Natural killer cell treated with Interleukin-12 subunit alpha and Interleukin-12 subunit beta and Interleukin-15 and Interleukin-18, amount 100 ng/mL, for 72 hours (primary cell): ENCODE measurements at places on chromosomes 3 and 15. TPM values are rescaled to one million over a fixed set of nuclear protein-coding genes. Genes with fewer than 3 reads are reported as not detected.

DNA sequence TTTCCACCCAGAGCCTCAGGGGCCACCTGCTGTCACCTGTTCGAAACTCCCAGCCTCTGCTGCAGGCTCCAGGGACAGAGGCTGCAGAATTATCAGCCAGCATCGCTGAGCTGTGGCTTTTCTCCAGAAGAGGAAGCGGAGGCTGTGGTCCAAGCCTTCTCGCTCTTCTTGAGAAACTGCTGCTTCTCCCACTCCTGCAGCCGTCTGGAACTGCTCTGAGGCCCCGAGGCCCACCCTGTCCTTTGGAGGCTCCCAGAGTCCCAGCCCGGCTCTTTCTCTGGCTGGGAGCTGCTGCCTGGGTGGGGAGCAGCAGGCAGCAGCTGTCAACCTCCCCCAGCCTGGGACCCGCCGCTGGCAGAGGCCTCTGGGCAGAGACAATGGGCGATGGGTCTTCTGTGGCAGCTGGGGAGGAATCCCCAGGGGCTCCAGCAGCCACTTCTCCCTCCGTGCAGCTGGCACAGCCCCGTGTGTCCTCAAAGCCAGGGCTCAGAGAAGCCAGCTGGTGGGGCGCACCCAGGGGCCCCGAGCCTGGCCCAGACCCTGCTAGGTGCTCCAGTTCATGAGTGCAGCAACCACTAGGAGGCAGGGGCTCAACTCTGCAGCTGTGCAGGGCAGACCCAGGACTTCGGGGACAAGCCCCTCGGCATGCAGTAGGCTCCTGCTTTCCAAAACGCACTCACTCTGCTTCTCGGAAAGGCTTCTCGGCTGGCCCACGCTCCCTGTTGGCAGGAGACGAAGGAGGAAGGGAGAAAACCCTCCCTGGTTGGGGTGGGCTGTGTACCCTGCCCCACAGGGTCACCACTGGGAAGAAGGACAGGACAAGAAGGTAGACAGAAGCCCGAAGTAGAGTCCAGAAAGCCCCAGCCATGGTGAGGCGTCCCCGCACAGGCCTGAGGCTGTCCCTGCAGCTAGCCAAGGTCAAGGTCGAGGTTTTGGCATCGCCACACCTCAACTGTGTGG lies 49.9 kb upstream of the FURIN start:
- DNase-seq: no peak
- H3K4me3 ChIP-seq: peak overlapping the region; percentile 83
- peaks cover 69% of the 10 kb centered on the region for H3K4me1 ChIP-seq

CGNL1 gene
- total RNA-seq: not detected

DNA sequence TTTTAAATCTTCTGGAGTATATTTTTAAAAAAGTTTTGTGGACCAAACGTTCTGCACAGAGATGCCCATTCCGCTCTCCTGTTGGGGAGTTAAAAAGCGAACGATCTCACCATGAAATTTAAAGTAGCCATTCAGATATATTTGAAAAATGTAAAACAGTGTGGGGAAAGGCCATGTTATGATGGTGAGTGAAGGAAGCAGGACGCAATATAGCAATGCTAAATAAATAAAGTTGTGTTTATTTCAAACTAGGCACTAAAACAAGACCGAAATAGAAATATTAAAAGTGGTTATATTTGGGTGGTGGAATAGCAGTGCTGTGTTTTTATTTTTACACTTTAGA lies 327 bp upstream of the CCDC13 start:
- H3K4me3 ChIP-seq: peak overlapping the region; percentile 91
- H3K36me3 ChIP-seq: no peaks in the 10 kb centered on the region
- DNase-seq: no peak
- H3K4me1 ChIP-seq: peaks cover 11% of the 10 kb centered on the region

SI gene
- not detected for total RNA-seq

CMTM6 gene
- 48.6 TPM for total RNA-seq

DNA sequence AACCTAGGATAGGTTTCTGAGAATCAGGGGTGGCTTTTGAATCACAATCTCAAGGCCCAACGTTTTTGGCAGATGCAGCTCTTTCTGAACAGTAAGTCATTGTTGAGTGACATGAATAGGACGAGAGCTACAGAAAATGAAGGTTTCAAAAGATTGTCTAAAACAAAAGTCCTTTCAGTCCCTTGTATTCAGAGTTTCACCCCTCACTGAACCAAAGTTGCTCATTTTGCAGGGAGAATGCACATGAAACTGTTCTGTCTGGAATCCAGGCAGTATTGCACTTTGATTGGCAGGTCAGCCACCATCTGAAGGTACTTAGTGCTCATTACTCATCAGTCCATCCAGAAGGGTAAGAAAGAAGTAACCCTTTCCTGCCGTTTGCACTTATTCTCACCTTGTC lies 24.1 kb upstream of the RASGRP1 start:
- peak overlapping the region; percentile 57 for H3K4me3 ChIP-seq
- peaks cover 12% of the 10 kb centered on the region for H3K36me3 ChIP-seq
- no peaks in the 10 kb centered on the region for H3K27me3 ChIP-seq
- peaks cover 46% of the 10 kb centered on the region for H3K4me1 ChIP-seq
- DNase-seq: no peak

ZPLD1 gene
- not detected for total RNA-seq

GPR87 gene
- not detected for total RNA-seq

DNA sequence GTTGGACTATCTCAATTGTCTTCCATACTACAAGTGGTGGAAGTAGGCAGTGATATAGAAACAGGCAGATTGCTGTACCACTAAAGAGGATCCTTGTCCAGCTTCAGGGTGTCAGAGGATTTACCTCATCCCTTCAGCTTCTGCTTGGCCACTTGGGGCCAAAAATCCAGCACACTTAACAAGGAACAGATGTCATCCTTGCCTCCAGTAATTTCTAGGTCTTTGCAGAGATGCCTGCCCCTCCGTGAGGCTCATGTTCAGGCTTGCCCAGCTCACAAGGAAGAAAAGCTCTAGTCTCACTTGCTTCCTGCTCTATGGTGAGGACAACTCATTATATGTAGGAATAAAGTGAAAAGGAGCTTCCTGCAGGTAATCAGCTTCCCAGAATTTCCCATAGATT lies 510.3 kb downstream of the EPHA3 start:
- H3K27ac ChIP-seq: no peak overlapping the region
- H3K27me3 ChIP-seq: no peaks in the 10 kb centered on the region
- peaks cover 12% of the 10 kb centered on the region for H3K36me3 ChIP-seq

PLA1A gene
- total RNA-seq: 0.19 TPM

DNA sequence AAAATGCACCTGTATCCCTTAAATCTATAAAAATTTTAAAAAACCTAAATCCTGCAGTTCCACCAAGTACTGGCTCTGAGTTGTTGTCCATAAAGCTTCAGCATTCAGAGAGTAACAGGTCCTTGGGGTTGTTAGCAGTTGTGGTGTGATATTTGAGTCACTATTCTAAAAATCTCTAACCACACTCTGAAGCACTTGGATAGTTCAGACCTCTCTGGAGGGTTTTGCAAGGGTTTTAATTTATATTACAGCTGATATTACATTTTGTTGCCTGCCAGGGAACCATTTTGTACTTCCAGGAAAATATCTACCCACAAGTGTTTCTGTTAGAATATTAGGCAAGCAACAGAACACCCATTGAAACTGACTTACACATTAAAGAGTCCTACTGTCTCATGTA lies 255.6 kb downstream of the TBL1XR1 start:
- H3K27ac ChIP-seq: no peak overlapping the region
- H3K36me3 ChIP-seq: no peaks in the 10 kb centered on the region
- H3K4me3 ChIP-seq: no peak overlapping the region
- no peak for DNase-seq

GRCh38 chr3:14047027-14047426 lies 77.6 kb downstream of the CHCHD4 start:
- no peaks in the 10 kb centered on the region for H3K36me3 ChIP-seq
- H3K27ac ChIP-seq: no peak overlapping the region
- no peaks in the 10 kb centered on the region for H3K4me1 ChIP-seq
- peaks cover 33% of the 10 kb centered on the region for H3K27me3 ChIP-seq
- no peak overlapping the region for H3K4me3 ChIP-seq

EPHB3 gene
- not detected for total RNA-seq

- no peak overlapping the region for H3K4me3 ChIP-seq
- H3K27me3 ChIP-seq: peaks cover 20% of the 10 kb centered on the region
- DNase-seq: no peak
- no peak overlapping the region for H3K27ac ChIP-seq
These were observed 224.4 kb upstream of the LYSMD4 start for GRCh38 chr15:99957642-99958013.

DNA sequence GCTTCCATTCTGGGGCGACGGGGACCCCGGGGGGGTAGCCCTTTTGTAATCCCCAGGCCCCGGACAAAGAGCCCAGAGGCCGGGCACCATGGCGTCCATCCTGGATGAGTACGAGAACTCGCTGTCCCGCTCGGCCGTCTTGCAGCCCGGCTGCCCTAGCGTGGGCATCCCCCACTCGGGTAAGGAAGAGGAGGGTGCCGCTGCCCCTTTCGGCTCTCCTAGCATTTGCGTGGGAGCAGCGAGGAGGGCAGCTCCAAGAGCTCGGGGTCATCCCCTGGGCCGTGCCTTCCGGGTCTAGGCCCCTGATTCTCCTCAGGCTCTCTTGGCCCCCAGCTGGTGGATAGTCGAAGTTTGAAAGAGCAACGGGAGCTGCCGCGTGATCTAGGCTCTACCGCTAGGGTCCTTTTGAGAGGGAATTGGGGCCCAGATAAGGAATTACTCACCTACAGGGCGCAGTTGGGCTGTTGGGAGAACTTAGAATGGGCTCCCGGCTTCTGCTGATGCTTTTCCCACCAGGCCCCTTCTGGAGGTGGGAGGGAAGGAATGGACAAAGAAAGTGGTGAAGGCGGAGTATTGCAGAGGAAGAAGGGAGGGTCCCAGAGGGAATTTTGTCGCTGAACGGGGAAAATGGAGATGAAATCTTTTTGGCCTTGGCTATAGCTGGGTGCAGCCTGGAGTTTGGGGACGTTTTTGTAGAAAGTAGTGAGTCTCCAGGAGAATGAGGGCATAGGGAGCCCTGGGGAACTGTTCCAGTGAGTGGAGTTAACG lies 615 bp downstream of the VPS18 start:
- H3K27me3 ChIP-seq: peaks cover 6% of the 10 kb centered on the region
- H3K4me3 ChIP-seq: peak overlapping the region; percentile 96
- H3K27ac ChIP-seq: peak overlapping the region; percentile 91
- peaks cover 45% of the 10 kb centered on the region for H3K4me1 ChIP-seq
- H3K36me3 ChIP-seq: no peaks in the 10 kb centered on the region

DNA sequence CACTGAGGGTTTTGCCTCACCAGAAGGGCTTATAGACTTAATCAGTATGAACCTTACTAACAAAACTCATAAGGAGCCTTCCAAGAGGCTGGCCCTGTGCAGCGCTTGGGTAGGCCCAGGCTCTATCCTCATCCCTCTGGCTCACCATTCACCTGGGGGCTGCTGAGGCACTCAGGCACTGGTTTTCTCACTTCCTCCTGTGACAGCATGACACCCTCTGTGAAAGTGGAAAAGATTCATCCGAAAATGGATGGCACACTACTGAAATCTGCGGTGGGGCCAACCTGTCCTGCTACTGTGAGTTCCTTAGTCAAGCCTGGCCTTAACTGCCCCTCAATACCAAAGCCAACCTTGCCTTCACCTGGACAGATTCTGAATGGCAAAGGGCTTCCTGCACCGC lies 41.3 kb downstream of the PSMD6 start:
- H3K27ac ChIP-seq: no peak overlapping the region
- H3K36me3 ChIP-seq: peaks cover 32% of the 10 kb centered on the region
- H3K4me1 ChIP-seq: peaks cover 70% of the 10 kb centered on the region
- no peaks in the 10 kb centered on the region for H3K27me3 ChIP-seq
- H3K4me3 ChIP-seq: no peak overlapping the region

DNA sequence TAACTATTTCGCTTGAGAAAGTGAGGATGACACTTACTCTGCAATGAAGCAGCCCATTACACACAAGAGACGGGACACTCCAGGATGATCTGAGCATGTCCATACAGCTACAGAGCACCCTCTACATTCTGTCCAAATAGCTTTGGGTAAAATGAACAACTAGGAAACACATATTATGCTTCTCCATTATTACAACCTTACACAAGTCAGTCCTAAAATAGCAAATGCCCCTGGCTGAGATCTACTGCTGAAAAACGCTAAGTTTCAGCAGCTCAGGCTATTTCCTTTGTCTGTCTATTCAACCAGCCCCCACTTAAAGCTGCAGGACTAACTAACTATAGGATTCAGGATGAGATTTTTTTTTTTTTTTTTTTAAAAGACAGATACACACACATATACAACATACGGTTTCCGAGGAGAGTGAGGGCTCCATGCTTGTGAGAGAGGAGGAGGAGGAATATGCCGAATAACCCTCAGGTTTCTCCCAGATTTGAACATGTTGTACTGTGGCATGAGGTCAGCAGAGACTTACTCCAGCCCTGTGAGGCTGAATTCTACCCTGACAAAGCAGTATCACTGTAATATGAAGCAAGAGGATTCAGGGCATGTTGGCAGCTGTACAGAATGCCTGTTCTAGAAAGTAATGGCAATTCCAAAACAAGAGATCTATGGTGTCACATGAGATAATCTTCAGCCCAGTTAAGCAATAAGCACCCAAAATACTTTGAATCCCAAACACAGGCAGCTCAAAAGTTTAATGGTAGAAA lies 117.3 kb upstream of the PLXND1 start:
- DNase-seq: no peak
- H3K4me1 ChIP-seq: no peaks in the 10 kb centered on the region
- no peaks in the 10 kb centered on the region for H3K36me3 ChIP-seq
- H3K27ac ChIP-seq: no peak overlapping the region
- no peak overlapping the region for H3K4me3 ChIP-seq
- H3K27me3 ChIP-seq: no peaks in the 10 kb centered on the region
